ENCODE measurements at places on chromosomes 5 and 9.

- no peak for DNase-seq
Measured at GRCh38 chr9:134585746-134586706, 55.6 kb upstream of the COL5A1 start.

GRCh38 chr5:154168395-154168794 is 22.1 kb upstream of the GALNT10 start:
- DNase-seq: no peak

- no peak for DNase-seq
Measured at GRCh38 chr5:168528521-168529373, at the start of gene FBLL1. FBLL1 (plus strand) TSS chr5:168529305; CDS start chr5:168529505, 200 bp downstream.

- DNase-seq: no peak
Measured at GRCh38 chr5:33470544-33470943, 29.8 kb downstream of the TARS1 start.

DNA sequence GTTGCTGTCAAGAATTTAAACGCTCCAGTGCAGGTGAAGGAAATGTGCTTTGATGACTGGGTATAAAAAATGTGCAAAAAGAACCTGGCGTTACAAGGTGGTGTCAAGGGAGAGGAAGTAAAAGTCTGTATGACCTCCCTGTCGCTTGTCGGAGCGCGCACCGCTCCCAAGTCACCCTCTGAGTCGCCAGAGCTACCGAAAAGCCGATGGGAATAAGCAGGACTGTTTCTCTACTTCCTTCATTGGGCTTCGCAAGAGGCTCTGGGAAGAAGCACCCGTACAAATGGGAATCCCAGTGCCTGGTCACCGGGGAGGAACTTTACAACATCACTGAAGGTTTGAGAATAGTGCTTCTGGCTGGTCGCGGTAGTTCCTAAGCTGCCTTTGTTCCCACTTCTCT is 1.3 kb upstream of the DMRT2 start:
- DNase-seq: no peak

GRCh38 chr5:161925960-161926359 is 78.0 kb downstream of the GABRA1 start:
- no peak for DNase-seq

- peak; percentile 68 for DNase-seq
Measured at GRCh38 chr9:33446946-33447798, at the start of gene AQP3. AQP3 (minus strand) TSS chr9:33447593; CDS start chr9:33447530, 63 bp downstream.

GRCh38 chr5:17182494-17182893 is 34.9 kb upstream of the BASP1 start:
- no peak for DNase-seq

DNA sequence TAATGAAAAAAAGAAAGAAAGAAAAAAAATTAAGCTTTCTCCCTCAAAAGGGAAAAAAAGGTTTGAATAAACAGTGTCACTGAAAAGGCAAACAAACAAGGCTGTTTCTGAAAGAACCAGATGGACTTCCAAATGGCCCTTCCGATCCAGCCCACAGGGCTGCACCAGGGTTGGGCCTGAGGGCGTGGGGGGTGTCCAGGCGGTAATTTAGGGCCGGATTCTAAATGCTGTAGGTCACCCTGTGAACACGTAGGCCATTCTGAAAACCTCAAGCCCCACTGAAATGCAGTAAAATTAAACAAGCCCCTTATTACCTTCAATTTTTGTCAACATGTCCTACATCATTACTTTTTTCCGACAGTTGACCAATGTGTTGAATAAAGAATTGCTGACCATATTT is 132.1 kb downstream of the HSD17B3 start:
- DNase-seq: no peak

- DNase-seq: no peak
Measured at GRCh38 chr5:1853531-1853930, 29.2 kb downstream of the IRX4 start.

DNA sequence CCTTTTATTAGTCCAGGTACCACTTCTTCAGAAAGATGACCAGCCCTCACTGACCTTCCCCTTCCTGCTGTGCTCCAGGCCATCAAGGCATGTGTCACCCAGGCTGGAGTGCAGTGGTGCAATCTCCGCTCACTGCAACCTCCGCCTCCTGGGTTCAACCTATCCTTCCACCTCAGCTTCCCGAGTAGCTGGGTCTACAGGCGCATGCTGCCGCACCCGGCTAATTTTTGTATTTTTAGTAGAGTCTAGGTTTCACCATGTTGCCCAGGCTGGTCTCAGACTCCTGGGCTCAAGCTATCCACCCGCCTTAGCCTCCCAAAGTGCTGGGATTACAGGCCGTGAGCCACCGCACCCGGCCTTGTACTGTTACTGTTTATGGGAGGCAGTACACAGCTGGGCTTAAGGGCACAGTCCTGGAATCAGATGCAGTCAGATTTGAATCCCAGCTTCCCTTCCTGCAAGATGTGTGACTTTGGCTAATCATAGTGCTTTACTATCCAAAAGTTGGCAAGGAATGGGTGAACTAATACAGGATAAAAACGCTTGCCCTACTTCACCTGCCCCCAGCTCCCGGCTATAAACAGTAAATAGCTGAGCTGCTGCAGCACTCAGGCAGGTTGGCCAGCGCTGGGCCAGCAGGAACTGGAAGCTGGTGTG is 483 bp upstream of the EIF4EBP3 start:
- no peak for DNase-seq

DNA sequence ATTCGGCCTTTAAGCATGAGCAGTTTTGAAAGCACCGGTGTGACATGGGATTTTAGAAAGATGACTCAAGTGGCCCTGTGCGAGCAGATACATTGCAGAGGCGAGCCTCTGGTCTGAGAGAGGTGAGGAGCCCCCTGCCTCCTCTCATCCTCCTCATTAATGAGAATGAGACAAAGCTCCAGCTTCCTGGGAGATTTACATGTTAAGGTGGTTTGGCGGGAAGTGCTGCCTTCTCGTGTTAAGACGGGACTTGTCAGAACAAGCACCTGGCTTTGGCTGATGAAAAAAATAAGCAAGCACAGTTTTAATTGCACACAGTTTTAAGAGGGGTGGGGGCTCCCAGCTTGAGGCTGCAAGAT is 68.1 kb downstream of the ACTL7B start:
- DNase-seq: no peak
